NCI-H2081 treated with DMSO at 0.1 percent for 48 hours (cell line): ENCODE measurements at places on chromosomes 1 and 21.

- no peak for DNase-seq
Observed at GRCh38 chr21:38847556-38847955, 41.8 kb downstream of the ETS2 start.

DNA sequence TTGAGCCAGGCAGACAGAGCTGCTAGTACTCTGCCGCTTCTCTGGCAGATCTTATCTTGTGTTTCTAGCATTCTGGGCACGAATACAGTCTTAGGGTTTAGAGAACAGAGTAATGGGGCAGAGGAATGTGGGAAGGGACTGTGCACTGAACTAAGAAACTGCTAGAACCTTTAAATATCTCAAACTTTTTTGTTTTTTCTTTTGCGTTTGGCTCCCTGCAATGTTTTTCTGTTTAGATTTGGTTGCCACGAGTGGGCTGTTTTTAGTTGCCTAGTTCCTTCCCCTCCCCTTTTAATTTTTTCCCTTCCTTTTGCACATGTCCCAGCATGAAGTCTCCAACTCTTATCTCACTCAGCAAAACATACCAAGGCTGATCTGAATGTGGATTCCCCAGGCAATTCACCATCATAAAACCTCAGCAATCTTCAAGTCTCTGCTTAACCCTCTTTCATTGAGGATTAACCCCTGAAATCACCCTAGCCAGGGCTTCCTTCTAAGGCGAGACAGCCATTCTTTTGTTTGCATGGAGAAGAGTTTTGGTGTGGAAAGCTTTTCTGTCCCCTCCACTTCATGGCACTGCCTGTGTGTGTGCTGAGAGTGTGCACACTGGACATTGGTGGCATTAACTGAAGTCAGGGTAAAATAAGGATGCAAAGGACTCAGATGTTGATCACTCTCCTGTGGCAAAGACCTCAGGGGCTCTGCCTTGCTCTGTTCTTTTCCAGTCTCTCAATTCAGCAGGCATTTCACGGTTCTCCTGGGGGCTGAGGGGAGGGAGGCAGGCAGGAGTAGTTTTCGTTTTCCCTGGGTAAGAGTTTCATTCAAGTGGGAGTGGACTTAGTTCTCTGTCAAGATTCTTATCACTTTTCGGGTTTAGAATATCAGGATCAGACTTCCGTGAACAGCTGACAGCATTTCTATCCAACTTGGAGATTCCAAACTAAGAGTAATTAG lies 2.8 kb upstream of the ATF3 start:
- DNase-seq, result no peak

DNA sequence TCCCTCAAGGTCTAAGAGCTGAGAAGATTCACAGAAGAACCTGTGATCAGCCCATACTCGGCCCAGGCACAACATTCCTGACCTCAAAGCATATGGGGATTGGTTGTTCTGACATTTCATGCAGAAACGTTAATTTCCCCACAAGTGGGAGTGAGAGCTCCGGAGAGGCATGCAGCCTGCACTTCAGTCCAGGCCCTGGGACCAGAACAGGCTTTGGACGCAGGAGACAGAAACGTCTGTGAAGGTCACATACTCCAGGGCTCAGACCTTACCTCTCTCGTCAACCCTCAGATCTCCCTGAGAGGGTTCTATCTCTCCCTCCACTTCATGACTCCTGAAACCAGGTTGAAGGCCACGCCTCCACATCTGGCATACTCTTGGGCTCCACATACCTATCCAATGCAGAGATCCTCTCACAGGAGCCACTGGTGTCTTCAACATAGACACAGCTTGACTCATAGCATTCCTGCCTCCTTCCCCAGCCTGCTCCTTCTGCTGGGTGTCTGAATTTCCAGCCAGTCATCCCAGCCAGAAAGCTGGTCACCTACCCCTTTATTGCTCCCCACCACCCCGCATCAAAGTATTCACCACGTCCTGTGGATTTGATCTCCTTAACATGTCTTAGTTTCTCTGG lies 149.2 kb downstream of the OMA1 start:
- DNase-seq, result no peak

GRCh38 chr1:224635356-224635755 lies 19.2 kb downstream of the CNIH3 start:
- DNase-seq, result no peak

DNA sequence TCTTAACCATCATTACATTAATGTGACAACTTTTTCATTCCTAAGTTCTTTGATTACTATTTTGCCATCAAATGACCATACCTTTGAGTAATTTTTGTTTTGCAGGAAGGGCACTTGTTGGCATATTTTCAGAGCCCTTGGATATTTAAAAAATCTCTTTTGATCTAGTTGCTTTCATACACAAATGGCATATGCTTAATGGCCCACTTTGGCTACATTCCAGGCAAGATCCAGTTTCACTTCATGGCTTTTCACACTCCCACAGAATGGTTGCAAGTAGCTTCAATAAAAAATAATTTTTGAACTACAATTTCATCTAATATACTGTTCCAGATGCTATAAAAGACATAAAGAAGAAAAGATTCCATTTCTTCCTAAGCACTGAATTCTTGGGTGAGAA lies 18.1 kb downstream of the ADAM30 start:
- DNase-seq, result no peak

DNA sequence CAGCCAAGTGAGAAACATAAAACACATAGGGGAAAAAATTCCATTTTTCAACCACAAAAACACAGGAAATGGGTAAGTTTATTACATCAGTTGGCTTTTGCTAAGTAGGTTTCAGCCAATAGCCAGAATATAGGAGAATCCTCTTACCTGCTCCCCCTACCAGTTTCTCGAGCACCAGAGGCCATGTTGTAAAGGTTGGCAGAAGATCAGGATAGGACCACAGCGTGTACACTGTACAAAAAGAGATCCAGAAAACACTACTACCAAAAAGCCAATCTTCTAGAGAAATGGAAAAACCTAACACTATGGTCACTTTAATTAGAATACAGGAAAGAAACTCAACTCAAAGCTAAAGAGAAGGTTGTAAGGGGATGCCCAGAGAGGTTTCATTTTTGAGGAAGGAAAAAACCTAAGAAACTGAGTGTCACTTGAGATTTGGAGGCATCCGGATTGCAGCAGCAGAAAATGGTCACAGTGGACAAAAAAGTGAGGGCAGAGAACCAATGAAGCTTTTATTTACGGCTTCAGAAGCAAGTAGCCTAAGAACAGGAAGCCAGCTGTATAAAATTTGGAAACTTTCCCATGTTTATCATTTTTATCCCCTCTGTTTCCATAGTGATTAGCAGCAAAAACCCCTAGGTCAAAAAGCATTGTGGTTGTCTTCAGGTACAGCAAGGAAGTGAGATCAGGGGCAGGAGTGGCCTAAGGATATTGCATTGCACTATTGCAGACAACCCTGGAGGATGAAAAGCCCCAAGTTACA lies 2.9 kb downstream of the EIF2D start:
- DNase-seq, result no peak

- DNase-seq, result no peak
Observed at GRCh38 chr1:229874609-229875008, 192.4 kb upstream of the GALNT2 start.

- DNase-seq, result no peak
Observed at GRCh38 chr1:63807046-63807445, 33.2 kb downstream of the ROR1 start.

- no peak for DNase-seq
Observed at GRCh38 chr1:101022294-101022693, 3.3 kb downstream of the DPH5 start.

GRCh38 chr1:59477867-59478266 lies 181.0 kb downstream of the FGGY start:
- no peak for DNase-seq

DNA sequence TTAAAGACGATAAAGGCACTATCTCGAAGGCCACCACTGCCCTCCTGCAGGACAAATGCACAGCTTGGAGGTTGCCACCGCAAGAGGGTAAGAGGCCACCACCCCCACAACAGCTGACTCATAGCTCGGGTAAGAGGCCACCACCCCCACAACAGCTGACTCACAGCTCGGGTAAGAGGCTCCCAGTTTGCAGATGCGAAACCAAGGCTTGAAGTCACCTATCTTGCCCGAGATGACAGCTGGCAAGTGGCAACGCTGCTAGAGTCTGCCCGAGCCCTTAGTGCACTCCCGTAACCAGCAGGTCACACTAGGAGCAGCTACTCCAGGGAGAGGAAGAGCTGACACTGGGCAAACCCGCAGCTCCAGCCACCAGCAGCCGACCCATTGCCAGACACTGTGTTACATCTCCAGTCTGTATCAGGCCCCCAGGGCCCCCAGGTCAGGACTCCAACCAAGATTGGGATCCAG lies 17.1 kb upstream of the SPSB1 start:
- no peak for DNase-seq

DNA sequence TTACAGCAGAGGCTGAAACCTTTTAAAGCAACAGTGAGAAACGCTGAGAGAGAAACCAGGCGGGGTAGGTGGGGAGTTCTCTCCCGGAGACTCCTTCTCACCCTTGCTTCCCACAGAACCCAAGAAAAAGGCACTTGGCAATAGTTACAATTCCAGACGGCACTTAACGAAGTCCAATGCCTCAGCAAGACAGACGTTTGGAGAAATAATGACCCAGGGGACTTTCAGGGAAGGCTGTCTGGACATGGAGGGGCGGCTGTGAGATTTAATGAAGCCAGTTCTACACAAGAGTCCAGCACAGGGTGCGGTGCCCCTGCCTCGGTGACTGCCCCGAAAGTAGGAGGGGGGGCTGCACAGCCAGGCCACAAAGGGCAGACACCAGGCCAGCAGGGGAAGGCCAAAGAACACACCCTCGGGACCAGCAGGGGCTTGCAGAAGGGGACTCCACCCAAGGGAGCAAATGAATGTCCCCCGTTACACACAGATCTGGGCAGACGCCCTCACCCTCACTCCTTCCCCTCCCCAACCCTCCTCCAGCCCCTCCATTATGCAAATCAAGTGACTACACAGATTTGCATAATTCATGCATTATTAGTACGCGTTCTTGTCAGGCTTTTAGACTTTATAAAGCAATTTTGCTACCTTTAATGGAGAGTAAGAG lies 26.3 kb downstream of the KCNN3 start:
- DNase-seq, result no peak

- DNase-seq, result no peak
Observed at GRCh38 chr1:68180441-68181164, 51.7 kb downstream of the WLS start.

DNA sequence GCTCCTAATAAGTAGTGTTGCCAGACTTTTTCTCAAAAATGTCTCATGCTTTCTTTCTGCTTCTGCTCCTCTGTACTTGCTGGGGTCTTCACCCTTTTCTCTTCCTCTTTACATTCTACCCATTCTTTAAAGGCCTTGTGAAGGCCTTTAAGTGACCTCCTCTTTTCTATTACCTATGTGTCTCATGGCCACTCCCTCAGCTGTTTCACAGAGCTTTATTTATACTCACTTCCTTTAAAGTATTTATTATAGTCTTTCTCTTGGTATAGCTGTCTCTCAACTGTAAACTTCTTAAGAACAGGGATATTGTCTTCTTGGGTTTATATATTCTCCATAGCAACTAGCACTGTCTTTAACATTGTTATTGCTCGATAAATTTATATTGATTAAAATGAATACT lies 792 bp downstream of the GOLPH3L start:
- no peak for DNase-seq

DNA sequence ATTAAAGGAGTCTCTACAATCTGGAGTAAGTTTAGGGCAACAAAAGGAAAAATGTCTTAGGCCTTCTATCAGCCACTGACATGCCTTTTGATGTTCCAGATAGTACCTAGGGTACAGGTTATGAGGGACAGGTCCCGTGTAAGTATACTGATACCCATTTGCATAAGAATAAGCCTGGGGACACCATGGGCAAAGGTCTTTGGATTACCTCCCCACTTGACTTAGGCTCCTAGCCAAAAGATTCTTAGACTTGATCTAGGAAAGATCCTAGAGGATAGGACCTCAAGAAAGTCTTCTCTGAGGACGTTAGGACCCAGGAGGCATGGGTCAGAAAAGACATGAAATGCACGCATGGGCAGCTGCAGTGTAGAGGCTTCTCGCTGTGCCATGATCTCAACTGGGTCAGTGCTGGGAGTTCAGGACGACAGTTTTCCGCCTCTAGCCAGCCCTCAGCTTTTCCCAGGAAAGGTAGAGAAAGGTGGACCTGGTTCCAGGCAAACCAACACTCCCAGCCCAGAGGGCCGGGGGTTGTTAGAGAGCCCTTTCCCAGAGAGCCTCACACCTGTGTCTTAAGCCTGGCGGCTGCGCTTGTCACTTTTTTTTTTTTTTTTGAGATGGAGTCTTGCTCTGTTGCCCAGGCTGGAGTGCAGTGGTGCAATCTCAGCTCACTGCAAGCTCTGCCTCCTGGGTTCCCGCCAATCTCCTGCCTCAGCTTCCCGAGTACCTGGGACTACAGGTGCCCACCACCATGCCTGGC lies 26.6 kb downstream of the MSTO1 start:
- DNase-seq, result no peak

GRCh38 chr1:9101510-9102146 lies 27.3 kb downstream of the GPR157 start:
- DNase-seq, result no peak

GRCh38 chr1:161185732-161186311 lies 8.5 kb upstream of the B4GALT3 start:
- no peak for DNase-seq

- no peak for DNase-seq
Observed at GRCh38 chr1:236861560-236862218, 66.6 kb downstream of the MTR start.

DNA sequence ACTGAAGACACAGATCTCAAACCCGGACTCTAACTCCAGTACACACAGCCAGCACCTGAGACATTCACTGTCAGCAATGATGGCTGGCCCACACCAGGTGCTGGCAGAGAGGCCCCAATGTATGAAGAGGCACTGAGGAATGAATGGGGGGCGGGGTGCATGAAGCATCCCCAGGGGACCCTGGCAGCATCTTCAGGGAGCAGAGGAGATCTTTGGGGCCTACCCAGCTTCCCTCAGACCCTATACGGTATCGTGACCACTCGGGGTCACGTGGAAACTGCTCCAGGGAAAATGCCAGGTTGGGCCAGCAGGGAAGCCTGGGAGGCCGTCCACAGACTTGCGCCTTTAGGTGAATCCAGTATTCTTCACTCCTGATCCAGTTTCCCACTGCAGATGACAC lies 84.3 kb downstream of the NPHP4 start:
- no peak for DNase-seq

DNA sequence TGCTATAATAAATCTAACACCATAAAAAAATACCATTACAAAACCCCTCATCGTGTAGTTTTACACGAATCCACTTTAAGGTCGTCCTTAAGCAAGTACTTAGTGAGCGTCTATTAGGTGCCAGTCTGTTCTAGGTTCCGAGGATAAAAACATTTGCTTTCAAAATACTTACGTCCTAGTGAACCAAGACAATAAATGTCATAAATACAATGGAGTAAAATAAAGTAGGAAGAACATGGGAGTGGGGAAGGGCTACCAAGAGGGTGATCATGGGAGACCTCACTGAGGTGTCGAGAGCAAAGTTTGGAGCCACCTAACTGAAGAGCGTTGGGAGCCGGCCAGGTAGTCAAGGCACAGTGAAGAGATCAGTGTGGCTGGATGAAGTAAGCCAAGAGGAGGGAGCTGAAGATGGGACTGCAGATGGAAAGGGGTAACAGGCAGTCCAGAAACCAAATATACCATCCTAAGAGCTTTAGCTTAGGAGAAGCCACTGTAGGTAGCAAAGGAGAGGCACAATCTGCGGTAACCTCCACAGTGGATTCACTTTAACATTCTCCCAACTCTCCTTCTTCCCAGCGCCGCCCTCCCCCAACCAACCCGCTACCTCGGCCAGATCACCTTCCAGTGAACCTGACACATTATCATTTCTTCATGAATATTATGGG lies 684 bp downstream of the LTN1 start:
- no peak for DNase-seq
